ENCODE measurements at places on chromosomes 16 and 17. TPM values are rescaled to one million over a fixed set of nuclear protein-coding genes. Genes with fewer than 3 reads are reported as not detected.

GRCh38 chr16:12833926-12834325, 30.2 kb upstream of the CPPED1 start:
- DNase-seq = no peak
- H3K36me3 ChIP-seq = no peaks in the 10 kb centered on the region
- H3K27me3 ChIP-seq = no peaks in the 10 kb centered on the region
- H3K4me3 ChIP-seq = no peak overlapping the region

DNA sequence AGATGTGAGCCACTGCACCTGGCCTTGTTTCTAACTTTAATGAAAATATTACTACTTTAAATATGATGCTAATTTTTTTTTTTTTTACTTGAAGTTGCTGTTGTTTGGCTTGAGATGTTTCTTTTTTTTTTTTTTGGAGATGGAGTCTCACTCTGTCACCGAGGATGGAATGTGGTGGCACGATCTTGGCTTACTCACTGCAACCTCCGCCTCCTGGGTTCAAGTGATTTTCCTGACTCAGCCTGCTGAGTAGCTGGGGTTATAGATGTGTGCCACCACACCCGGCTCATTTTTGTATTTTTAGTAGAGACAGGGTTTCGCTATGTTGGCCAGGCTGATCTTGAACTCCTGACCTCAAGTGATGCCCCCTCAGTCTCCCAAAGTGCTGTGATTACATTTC, 23.6 kb downstream of the IGSF6 start:
- no peaks in the 10 kb centered on the region for H3K4me1 ChIP-seq
- H3K27ac ChIP-seq = no peak overlapping the region
- no peaks in the 10 kb centered on the region for H3K27me3 ChIP-seq
- peaks cover 2% of the 10 kb centered on the region for H3K36me3 ChIP-seq
- H3K4me3 ChIP-seq = no peak overlapping the region

DNA sequence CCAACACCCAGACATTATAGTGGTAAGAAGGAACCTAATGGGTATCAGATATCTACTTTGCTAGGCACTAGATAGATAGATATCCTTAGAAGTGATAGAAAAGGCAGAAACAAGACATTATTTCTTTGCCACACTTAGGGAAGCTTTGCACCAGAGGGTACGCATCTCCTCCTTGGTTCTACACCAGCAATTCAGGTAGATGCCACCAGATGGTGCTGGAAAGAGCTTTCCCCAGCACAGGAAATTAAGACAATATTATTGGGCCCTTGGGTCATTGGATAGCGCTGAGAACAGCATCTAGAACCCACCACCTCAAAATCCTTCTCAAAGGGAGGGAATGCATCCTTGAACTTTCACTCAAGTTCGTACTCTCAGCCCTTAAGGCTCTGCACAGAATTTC, 173.8 kb upstream of the CCL2 start:
- H3K27me3 ChIP-seq = no peaks in the 10 kb centered on the region
- H3K4me3 ChIP-seq = no peak overlapping the region
- DNase-seq = no peak
- H3K4me1 ChIP-seq = no peaks in the 10 kb centered on the region

Gene SLC13A5
- 0.23 TPM for total RNA-seq

Gene FSCN2
- total RNA-seq = 2.1 TPM

- no peak for DNase-seq
- no peaks in the 10 kb centered on the region for H3K4me1 ChIP-seq
- no peak overlapping the region for H3K4me3 ChIP-seq
- peaks cover 5% of the 10 kb centered on the region for H3K36me3 ChIP-seq
- no peaks in the 10 kb centered on the region for H3K27me3 ChIP-seq
Measured at GRCh38 chr17:4542003-4542725, 13.0 kb downstream of the MYBBP1A start.
